Effector memory CD8-positive, alpha-beta T cell (primary cell): ENCODE measurements at places on chromosomes 7 and 10.

GRCh38 chr10:18554479-18554878 lies 96.9 kb downstream of the NSUN6 start:
- peaks cover 3% of the 10 kb centered on the region for H3K36me3 ChIP-seq
- no peak for DNase-seq

DNA sequence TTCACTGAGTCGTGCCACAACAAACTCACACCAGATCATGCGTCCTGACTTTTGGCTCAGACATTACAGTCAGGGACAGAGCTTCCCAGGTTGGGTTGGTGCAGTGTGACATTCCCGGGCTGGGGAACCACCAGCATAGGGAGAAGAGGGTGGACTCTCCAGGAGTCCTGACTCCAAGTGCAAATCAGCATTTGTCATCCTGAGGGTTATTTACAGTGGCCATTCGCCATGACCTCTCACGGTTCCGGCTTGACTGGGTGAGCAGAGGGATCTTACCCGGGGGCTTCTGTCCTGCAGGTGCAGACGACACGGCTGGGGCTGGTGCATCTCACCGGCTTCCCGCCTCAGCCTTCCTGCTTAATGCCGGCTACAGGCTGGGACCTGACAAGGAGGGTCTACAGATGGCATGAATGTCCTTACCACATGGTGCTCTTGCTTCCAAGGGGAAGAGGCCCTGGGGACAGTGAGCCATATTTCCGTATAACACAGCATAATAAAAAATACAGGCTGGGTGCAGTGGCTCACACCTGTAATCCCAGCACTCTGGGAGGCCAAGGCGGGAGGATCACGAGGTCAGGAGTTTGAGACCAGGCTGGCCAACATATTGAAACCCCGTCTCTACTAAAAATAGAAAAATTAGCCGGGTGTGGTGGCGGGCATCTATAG lies 12.5 kb upstream of the INTS1 start:
- no peaks in the 10 kb centered on the region for H3K36me3 ChIP-seq
- H3K4me1 ChIP-seq: peaks cover 8% of the 10 kb centered on the region
- H3K4me3 ChIP-seq: no peak overlapping the region
- H3K27ac ChIP-seq: no peak overlapping the region

DNA sequence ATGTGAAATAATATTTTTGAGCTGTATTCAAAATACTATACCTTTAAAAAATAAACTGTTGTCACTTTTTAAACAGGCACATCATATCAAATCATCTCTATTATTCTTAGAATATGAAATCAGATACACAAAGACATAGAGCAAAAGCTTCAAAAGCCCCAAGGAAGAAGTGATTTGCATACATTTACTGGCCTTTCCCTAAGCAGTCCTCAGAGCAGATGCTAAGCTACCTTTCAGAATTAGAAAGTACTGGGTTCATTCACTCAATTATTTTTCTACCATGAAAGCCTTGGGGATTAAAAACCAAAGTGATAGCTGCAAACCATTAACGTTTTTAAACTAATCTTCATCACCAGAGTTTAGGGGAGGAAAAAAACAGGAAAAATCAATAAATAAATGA lies 55.8 kb upstream of the RNF148 start:
- no peaks in the 10 kb centered on the region for H3K27me3 ChIP-seq
- no peak overlapping the region for H3K4me3 ChIP-seq
- no peaks in the 10 kb centered on the region for H3K4me1 ChIP-seq
- H3K27ac ChIP-seq: no peak overlapping the region
- no peaks in the 10 kb centered on the region for H3K36me3 ChIP-seq

DNA sequence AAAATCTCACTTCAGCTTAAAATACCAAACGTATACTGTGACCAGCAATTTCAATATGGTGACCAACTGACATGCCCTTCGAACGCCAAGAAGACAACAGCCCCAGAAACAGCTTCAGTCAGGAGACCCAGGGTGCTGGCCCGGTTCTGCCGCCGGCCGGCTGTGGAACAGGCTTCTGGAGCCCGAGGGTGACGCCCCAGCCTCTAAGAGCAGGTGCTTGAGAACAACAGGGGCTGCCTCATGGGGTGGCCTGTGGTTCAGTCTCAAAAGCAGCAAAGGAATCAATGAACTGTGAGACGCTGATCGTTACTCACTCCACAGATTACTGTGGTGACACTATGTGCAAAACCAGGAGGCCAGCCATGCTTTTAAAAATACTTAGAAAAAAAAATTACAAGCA lies 17.3 kb downstream of the GPER1 start:
- H3K27ac ChIP-seq: no peak overlapping the region
- peaks cover 5% of the 10 kb centered on the region for H3K36me3 ChIP-seq
- no peaks in the 10 kb centered on the region for H3K27me3 ChIP-seq
- H3K4me1 ChIP-seq: peaks cover 11% of the 10 kb centered on the region
- no peak for DNase-seq

DNA sequence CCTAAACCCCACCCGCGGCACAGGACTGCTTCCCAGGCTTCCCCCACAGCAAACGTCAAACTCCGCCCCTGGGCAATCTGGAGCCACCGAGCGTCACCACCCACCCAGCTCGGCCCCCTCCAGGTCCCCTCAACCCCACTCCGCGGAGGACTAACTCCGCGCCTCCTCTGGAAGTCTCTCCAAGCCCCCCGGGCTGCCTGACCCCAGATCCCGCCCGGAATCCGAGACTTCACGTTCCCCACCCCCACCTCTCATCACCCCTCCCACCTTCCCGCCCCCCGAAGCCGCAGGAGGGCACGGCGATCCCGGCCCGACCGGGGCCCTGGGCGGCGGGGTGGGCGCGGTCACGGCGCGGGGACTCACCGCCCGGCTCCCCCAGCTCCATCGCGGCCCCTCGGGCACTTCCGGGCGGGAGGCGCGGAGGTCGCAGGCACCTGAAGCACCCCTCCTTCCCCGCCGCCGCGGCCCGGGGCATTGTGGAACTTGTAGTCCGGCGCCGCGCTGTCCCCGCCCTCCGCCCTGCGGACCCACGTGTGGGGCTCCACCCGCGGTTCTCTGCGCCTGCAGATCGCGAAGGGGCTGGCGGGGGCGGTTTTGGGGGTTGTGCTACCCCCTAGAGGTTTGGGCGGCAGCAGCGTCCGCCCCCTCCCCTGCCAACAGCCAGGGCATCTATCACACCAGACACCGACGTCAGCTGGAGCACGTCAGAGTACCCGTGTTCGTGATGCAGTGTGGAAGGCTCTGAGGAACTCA lies at the start of gene TMUB1:
TSS of gene TMUB1 (minus strand) at position 423 of the 753 bp plus-strand sequence. CDS start 930 bp downstream, outside the sequence.
- H3K4me1 ChIP-seq: peaks cover 35% of the 10 kb centered on the region
- peak within 1 kb of the TSS; percentile 94 for H3K4me3 ChIP-seq
- DNase-seq: peak; percentile 89
- H3K27me3 ChIP-seq: no peaks in the 10 kb centered on the region

GRCh38 chr7:50423860-50424259 lies 26.3 kb downstream of the FIGNL1 start:
- H3K27ac ChIP-seq: no peak overlapping the region
- DNase-seq: no peak
- H3K4me1 ChIP-seq: no peaks in the 10 kb centered on the region

DNA sequence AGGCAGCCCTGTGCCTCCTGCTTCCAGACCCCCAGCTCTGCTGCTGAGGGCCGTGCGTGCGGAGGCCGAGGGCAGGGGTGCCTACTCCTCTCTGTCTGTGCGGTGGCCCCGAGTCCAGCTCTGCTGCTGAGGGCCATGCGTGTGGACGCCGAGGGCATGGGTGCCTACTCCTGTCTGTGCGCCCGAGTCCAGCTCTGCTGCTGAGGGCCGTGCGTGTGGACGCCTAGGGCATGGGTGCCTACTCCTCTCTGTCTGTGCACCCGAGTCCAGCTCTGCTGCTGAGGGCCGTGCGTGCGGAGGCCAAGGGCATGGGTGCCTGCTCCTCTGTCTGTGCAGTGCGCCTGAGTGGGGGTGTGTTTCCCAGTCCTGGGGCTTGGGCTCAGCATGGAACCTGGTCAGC lies 142.7 kb downstream of the ZMYND11 start:
- no peak overlapping the region for H3K27ac ChIP-seq
- H3K36me3 ChIP-seq: peaks cover 8% of the 10 kb centered on the region
- no peaks in the 10 kb centered on the region for H3K27me3 ChIP-seq
- H3K4me1 ChIP-seq: peaks cover under 1% of the 10 kb centered on the region
